ENCODE measurements at places on chromosomes 1 and 21.

- peak; percentile 60 for DNase-seq
These were observed 34.2 kb upstream of the LRRC8C start for GRCh38 chr1:89598450-89599331.

GRCh38 chr1:50271968-50272578, 151.2 kb downstream of the DMRTA2 start:
- DNase-seq: peak; percentile 5

GRCh38 chr1:77948841-77949424, 29.9 kb downstream of the FUBP1 start:
- DNase-seq: no peak

GRCh38 chr21:35873441-35873840, 186.9 kb downstream of the SETD4 start:
- DNase-seq: no peak

DNA sequence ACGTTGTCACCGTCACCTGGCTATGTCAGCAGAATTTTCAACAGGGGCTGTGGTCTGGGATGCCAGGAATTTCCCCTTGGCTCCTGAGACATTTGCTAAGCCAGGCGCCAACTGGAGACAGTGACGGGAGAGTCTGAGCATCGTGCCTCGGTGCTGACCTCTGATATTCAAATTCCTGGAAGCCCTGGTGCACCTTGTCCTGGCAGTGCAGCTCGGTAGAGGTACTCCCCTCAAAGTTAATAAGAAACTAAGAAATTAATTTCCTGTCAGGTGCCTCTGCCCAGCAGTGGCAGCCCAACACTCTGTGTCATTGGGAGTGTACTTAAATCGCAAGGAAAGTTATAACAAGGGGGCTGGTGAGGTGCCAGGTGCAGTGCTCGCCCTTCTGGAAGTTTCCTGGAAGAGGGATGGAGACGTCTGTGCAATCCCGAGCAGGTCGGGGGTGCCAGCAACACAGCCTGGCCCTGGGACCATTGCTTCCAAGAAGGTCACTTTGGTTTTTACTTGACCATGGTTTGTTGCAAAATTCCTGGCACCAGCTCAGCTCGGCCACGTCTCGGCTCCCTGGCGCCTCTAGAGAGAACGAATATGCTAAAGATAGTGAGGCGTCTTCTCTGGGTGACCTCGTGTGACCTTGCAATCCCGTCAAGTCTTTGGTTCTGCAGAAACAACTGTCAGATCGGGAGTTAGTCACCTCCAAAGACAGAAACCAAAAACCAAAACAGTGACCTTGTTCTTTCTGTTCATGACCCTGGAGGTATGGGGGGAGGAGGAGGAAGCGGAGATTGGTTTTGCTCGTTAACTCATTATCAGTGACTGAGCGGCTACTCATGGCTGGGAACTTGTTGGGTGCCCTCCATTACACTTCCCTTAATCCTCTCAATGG, 149.5 kb upstream of the VAMP3 start:
- no peak for DNase-seq

DNA sequence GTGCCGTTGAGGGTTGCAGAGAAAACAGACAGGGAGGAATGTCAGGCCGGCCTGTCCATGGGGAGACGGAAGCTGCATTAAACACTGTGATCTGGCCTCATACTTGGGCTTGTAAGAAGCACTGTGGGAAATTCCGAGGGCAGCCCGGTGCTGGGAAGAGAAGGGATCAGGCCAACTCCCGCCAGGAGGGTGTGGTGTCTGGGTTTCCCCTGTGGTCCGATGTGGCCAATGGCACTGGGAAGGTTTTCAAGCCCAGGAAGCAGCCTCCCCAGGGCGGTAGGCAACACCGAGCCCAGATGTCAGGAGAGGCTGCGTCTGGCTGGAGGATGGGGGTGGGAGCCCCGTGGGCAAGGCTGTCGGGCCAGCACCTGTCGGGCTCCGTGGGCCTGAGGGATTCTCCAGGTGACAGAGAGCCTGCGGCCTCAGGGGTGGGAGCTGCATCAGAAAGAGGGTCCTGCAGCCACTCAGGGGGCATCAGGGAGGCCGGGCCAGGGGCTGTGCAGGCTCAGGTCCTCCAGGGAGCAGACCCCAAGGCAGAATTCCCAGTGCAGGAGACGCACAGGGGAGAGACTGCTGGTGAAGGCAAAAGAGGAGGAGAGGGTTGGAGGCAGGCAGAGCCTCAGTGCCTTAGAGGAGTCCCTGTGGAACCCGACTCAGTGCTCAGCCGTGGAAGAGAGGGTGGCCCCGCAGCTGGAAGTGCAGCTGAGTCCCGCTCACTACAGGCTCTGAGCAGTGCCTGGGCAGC, 8.4 kb downstream of the UBASH3A start:
- no peak for DNase-seq

DNA sequence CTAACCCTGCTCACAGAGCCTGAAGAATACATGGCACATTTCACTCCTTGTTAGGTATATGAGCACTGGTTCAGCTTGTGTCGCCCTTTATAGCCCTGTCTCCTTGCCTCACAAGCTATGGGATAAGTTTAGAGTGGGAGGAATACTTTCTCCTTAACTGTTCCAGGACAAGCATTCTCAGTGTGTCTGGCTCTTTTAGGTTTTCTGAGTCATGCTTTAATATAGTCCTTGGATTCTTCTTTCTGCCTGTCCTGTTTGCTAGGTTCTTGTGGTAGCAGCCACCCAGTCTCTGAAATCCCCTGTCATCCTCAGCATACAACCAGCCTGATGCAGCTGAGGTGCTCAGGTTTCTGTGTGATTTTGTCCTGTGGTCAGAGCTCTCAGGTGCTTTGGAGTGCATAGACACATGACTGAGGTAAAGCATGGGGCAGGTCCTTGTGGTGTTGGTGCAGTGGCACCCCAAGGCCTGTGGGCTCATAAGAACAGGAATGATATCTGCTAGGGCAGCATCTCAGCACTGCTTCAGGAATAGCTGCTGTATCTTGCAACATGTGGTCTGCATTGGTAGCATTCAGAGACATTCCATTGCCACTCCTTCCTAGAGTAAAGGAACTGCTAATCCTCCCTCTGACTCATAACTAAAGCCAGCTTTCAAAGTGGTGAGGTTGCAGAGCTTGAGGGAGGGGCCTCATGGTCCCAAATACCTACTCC, 14.2 kb upstream of the CASQ2 start:
- no peak for DNase-seq

- DNase-seq: no peak
These were observed 79.0 kb downstream of the PTPN14 start for GRCh38 chr1:214472364-214472763.

DNA sequence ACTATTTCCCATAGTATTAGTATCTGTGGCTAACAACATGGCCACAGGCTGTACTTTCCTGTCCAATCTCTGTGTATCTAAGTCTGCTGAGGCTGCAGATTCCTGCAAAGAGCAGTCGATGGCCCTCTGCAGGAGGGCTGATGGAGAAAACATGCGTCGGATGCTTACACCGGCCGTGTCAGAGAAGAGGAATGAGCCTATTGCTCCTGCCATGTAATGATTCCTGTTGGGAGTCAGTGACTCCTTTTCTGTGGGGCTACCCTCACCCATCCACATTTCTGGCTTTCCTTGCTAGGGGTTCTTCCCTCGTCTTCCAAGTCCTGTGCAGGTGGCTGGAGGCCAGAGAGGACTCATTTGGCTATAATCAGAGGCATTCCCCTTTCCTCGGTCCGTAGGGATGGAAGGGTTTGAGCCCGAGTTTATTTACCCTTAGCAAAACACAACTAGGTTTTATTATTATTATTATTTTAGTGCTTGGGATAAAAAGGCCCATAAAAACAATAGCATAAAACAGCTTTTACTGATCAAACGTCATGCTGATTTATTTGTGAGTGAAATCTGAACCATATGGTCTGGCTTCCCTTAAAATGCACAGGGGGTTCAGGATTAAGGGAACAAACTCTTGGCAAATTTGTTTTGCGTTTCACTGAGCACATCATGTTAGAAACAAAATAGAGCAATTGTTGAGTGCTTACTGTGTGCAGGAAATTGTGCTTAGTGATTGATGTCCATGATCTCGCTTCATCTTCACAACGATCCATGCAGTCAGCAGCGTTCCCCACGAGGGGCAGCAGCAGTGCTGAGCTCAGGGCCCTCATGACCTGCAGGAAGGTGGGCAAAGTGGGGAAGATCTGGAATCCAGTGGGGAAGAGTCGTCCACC, 70.8 kb downstream of the KIF26B start:
- DNase-seq: no peak

- no peak for DNase-seq
These were observed 34.4 kb downstream of the WNT4 start for GRCh38 chr1:22108339-22109105.

DNA sequence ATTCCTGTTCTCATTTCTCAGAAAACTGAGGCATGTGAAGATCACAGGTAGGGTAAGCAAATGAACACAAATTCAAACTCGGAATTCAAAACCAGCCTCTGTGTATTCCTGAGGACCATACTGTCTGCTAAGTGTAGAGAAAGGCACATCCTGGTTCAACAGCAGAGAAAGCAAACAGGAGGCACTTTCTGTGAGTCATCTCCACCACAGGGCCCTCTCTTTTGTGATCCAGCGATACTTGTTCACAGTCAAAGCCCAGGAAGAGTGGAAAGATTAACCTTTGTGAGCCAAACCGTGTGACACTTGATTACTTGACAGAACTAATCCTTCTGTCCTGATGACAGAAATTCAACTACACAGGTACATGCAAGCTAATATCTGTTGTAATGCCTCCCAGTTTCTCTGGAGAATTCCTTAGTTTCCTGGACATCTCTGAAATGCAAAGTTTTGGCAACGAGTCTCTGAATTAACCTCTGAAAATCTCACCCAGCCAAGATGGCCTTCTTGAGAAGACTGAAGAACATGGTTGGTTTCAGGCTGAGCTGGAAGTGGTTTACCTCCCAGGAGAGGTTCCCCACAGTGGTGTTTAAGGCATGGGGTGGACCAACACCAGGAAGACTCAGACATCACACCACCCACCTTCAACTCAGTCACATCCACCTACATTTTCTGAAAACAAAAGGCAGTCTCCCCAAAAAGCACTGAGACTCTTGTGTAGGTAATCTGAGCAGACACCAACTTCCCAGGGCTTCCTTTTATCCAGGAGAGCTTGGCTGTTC, 98.2 kb upstream of the ERG start:
- DNase-seq: no peak

- no peak for DNase-seq
These were observed 3.4 kb downstream of the SLC26A9 start for GRCh38 chr1:205939690-205940330.

- DNase-seq: no peak
These were observed 65.4 kb downstream of the AK4 start for GRCh38 chr1:65213271-65214023.

DNA sequence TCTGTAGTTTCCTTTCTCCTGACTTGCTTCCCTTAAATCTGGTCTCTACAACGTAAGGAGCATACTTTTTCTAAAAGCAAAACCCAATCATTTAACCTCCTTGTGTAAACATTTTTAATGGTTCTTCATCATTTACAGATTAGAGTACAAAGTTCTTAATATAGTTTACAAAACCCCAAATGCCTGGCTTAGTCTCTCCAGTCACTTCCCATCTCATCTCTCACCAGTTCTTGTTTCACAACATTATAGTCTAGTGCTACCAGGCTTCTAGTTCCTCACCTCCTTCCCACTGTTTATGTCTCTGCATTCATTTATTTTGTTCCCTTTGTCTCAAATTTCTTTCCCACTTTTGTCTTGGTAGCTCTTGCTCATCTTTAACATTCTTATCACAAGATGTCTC, 168.4 kb downstream of the FASLG start:
- no peak for DNase-seq

- no peak for DNase-seq
These were observed 4.4 kb downstream of the HFM1 start for GRCh38 chr1:91400133-91400725.

DNA sequence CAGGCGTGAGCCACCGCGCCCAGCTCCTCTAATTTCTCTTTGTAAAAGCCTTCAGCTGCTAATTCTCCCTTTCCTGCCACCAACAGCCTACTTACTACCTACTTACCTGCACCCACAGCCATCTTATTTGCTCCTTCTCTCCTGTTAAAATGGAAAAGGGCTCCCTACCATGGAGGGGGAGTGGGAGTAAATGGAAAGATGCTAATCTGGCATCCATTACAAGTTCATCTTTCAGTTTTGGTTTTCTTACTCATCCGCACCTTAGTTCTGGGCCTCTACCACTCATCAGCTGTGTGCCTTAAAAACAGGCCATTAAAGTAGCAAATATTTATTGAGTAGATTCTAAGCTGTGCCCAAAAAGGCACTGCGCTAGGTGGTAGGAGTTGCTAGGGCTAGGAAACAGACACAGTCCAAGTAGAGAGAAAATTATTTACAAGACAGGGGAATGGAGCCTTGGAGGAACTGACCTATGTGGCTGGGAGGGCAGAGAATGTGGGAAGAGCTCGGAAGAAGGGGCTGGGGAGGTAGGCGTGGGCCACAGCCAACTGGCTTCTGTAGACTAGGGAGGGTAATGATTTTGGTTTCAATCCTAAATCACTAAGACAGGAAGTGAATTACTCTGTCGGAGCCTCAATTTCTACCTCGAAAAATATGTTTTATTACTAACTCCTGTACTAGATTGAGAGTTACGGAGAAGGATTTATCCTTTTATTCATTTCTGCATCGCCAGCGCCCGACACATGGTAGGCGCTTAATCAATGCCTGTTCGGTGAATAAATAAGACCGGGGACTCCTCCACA, 685 bp upstream of the DDI2 start:
- DNase-seq: no peak

GRCh38 chr1:92730476-92730875, 54.4 kb downstream of the EVI5 start:
- no peak for DNase-seq

DNA sequence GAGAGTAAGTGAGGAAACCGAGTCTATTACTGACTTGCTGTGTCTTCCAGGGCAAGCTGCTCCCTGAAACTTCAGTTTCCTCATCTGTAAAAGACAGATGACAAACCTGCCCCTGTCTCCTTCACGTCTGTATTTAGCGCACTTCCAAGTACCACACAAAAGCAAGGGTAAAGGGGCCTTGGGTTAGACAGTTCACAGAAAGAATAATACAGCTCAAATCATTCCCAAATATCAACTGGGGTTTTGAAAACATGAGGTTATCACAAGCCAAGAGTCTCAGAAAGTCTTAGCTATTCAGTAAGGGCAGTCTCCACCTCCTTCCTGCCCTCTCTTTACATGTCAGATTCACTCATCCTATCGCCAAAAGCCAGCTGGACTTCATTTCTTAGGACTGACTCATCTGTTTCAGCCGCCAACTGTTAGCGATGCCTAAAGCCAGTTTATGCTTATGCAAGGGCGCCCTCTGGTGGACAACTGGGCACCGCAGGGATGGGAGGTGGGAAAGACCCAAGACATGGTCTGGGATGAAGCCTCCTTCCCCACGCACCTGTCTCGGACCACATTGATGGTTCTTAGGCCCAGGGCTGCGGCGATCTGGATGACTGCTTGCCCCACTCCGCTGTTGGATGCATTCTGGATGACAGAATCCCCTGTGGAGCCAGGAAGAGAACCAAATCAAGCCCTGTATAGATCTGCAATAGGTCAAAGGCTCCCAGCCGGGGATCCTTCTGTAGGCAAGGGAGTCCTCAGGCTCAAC, 21.1 kb upstream of the SRSF4 start:
- DNase-seq: peak; percentile 89
